ENCODE measurements at places on chromosomes 1 and 21.

DNA sequence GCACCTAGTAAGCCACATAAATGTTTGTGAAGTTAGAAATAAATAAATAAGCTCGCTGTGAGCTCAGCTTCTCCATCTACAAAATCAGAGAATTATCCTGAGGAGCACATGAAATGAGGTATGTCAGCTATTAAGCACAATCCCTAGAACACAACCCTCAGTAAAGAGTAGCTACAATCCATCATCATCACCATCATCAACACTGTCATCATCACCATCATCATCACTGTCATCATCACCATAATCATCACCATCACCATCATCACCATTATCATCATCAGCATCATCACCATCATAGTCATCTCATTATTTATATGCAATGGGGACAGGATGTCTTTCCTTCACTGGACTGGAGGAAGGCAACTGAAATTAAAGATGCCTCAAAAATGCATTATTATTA is 189.6 kb downstream of the NPHP4 start:
- no peak for DNase-seq

DNA sequence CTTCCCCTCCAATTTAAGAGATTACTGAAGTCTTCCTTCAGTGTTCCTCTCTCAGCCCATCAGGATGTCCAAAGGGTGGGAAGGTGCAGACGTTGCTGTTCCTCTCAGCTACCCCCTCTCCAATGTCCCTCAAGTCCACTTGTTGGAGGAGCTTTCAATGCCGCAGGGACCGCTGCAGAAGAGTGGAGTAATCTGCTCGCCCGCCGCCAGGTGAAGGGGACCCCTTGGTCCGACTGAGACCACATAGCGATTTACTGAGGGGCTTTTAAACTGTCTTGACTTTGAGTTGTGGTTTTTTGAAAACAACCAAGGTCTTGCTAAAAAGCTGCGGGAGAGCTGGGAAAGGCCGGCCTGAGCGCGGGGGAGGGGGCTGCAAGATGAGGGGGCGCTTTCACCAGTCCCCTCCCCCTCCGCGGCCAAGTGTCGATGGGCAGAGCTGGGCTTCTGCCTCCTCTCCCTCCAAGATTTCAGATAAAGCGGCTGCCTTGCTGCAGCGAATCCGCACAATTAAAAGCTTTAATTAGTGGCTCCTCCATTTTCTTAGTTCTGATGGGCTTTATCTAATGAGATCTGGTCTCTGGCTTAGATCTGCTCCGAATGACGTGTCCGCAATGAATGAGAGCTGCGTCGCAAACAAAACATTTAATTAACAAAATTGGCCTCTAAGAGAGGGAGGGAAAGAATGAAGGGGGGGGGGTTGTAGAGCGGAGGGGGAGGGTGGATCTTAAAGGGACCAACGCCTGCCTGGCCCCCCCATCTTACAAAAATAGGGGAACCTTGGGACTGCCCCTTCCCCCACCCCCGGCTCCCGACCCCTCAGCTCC is 5.9 kb downstream of the LMO4 start:
- DNase-seq, result no peak

DNA sequence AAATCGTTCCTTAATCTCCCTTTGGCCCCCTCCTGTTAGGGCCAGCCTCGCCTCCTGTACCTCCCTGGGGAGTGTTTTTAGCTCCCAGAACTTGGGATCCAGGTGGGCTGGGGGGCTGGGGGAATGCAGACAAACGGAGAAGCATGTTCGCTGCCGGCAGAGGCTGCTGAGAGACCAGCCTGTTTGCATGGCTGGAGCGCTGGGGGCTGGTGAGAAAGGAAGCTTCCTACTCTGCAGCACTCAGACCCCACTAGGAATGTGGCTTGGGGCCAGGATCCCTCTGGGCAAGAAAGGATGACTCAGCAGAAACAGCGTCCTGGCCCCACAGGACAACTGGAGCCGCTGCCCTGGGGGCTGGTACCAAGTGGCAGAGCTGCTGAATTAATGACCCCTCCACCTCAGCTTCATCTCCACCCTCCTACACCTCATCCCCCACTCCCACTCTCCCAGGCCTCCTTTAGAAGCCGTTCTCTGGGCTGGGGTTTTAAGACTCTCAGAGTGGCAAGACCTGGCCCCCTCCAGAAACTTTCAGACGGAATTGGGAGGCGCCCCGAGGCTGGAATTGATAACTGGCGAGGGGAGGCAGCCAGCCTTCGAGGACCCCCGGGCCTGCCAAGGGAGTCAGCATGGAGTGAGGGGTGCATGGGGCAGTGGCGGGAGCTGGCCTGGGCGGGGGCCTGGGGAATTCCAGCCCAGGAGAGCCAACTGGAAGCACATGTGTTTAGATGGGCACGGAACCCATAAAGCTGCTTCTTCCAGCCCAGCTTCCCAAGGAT is 28.5 kb upstream of the EPS8L3 start:
- DNase-seq, result peak; percentile 28

DNA sequence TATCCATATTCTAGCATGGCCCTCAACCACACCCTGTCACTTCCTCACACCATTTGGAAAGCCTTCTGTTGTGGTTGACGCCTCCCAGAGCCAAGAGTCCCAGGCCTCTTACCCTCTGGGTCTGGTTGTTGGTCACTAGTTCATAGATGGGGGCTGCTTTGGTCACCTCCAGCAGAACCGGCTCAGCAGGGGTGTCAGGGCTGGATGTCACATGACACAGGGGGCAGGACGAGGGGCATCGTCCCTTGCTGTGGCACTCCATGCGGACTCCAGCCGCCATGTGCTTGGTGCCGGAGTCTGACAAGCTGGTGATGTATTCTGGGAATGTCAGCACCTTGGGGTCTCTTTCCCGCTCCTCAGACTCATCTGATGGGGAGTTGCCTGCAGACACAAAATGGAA is 270.1 kb downstream of the ASTN1 start:
- no peak for DNase-seq

DNA sequence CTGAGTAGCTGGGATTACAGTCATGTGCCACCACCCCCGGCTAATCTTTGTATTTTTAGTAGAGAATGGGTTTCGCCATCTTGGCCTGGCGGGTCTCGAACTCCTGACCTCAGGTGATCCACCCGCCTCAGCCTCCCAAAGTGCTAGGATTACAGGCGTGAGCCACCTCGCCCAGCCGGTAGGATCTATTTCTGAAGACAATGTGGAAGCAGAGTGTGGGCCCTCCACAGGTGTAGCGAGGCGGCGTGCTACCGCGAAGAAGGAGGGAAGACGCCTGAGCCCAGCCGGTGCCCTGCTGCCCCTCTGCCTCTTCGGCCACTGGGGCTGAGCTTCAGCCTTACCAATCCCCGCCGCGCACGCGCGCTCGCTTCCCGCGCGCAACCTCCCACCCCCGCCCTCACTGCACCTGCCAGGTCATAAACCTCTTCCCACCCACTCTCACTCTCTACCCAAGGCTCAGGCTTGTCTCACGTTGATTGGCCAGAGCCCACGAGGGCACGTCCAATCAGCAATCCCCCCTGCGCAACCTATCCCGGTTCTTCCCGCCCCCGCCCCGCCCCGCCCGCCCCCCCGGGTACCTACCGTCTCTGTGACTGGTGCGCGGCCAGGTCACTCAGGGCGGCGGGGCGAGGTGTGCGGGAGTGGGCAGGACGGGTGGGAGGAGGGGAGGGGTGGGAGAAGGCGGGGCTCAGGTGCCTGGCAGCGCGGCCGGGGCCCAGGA is 409 bp upstream of the HOOK1 start:
- DNase-seq, result peak; percentile 3

DNA sequence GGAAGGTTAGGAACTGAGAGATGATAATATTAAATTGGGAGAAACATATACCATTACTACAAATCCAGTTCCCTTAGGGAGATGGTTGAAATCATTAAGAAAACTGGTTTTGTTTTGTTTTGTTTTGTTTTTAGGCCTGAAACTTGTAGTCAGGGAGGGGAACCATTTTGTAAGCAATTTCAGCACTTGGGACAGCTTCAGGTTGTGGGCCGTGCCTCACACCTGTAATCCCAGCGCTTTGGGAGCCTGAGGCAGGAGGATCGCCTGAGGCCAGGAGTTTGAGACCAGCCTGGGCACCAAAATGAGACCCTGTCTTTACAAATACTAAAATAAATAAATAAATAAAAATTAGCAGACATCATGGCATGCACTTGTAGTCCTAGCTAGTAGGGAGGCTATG is 694.3 kb upstream of the NR5A2 start:
- DNase-seq, result no peak

- no peak for DNase-seq
Measured at GRCh38 chr1:204327359-204327758, 32.4 kb downstream of the PLEKHA6 start.

DNA sequence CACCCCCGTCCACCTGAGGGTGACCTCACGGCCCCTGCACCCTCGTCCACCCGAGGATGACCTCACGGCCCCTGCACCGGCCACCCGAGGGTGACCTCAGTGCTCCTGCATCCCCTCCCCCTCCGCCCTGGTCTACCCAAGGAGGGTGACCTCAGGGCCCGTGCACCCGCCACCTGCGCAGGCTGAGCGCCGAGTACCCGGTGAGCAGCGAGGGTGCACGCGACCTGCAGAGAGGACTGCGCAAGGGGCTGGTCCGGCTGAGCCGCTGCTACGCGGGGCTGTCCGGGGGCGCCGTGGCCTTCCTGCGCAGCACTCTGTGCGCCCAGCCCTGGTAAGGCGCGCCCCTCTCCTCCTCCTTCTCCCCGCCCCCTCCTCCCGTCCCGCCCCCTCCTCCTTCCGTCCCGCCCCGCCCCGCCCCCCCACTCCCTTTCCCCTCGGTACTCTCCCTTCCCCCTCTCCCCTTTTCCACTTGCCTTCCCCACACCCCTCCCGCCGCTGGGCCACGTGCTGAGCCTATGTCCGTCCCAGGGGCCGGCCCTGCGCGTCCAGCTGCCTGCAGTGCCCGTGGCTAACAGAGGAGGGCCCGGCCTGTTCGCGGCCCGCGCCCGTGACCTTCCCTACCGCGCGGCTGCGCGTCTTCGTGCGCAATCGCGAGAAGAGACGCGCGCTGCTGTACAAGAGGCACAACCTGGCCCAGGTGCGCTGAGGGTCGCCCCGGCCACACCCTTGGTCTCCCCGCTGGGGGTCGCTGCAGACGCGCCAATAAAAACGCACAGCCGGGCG is 28.4 kb downstream of the TRIM11 start:
- DNase-seq, result peak; percentile 57

DNA sequence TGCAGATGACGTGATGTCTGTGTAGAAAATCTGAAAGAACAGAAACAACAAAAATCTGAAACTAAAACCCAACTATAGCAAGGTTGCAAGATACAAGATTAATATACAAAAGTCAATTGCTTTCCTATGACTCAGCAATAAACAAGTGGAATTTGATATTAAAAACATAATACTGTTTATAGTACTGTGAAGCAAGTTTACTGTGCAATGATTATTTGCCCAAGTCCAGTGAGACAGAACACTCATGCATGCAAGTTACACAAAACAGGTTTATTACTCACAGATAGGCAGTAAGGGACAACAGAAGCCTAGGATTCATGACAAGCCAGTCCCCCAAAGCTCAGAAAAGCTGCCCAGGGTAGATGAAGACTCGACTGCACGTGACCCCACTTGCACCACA is 62.4 kb upstream of the RAB4A start:
- DNase-seq, result no peak

DNA sequence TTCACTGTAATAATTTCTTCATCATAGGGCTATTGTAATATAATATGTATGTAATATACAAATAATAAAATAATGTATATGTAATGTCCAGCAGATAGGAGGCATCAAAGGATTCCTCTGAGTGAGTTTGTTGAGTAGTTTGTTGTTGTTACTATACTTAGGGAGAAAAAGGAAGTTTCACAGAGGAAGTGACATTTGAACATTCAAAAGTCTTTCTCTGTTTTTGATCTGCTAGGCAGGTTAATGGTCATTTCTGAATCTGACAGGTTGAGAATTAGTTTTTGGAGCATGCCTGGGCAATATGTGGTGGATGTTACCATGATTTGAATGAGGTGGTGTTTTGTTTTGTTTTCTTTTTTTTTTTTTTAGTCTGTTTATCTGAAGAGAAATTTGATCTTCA is 102.1 kb downstream of the NRDC start:
- DNase-seq, result peak; percentile 5

DNA sequence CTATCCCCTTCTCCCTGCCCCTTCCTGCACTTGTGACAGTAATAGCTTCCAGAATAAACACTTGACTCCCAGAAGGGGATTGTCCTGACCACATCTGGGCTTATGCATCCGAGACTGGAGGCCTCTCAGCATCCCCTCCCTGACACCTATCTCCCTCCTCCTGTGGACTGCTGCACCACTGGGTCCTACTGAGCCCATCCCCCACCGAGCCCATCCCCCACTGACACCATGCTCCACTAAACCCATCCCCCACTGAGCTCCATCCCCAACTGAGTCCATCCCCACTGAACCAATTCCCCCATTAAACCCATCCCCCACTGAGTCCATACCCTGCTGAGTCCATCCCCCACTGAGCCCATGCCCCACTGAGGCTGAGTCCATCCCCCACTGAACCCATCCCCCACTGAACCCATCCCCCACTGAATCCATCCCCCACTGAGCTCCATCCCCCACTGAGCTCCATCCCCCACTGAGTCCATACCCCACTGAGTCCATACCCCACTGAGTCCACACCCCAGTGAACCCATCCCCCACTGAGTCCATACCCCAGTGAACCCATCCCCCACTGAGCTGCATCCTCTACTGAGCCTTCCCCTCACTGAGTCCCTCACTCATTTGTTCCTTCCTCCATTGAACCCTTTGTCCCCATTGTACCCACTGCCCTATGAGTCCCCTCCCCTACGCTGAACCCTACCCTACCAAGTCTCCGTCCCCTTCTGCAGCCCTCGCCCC is 5.6 kb downstream of the PDZK1IP1 start:
- DNase-seq, result no peak

GRCh38 chr1:16175610-16176553 is 20.0 kb upstream of the EPHA2 start:
- peak; percentile 71 for DNase-seq

DNA sequence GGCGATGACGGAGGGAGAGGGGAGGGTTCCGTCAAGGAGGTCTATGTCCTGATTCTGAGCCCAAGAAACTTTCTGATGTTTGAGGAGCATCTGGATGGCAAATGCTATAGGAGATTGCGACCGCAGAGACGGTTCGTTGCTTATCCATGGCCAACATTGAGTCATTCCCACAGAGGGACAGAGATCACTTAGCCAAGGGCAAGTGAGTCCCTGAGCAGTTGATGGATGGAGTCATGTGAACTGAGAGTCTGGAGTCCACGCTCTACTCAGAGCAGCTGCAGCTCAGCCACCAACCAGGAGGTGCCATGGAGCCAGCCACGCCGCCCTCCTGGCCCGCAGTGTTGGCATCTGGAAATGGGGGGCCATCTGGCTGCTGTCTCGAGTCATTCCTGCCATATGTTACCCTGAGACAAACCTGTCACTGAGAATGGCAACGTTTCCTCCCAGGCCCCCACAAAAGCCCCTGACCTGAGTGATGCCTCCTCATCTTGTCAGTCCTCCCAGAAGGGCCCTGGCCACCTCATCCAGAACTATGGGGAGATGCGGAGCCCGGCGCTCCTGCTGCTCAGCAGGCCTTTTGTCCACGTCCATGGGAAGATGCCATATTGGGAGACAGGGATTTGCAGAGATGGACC is 58.6 kb downstream of the ATP5PO start:
- DNase-seq, result no peak

- DNase-seq, result no peak
Measured at GRCh38 chr1:216665856-216666255, 57.4 kb downstream of the ESRRG start.

GRCh38 chr21:29074783-29075182 is 1.3 kb upstream of the CCT8 start:
- no peak for DNase-seq
